ENCODE measurements at places on chromosomes 12 and 14.

DNA sequence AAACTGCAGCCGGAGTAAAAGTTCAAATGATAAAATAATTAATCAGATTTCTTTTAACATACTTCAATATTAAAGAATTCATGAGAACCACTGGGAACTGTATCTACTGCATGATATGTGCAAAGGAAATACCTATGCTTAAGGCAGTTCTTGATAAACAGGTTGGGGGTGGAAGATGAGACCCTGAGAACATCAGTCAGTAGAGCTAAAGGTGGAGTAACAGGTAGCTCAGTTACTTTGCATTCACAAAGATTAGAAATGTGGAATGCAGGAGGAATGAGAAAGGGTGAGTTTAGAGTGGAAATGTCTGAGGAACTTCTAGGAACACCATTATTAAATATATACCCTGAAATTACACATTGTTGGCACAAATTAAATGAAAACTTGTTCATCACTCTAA is 78.6 kb downstream of the COX16 start:
- no peak for DNase-seq

GRCh38 chr12:71441836-71442566 is 2.4 kb downstream of the LGR5 start:
- no peak for DNase-seq

GRCh38 chr12:18139989-18140596 is 50.1 kb upstream of the RERGL start:
- no peak for DNase-seq

- DNase-seq = no peak
Measured at GRCh38 chr12:24398605-24399004, 449.1 kb upstream of the SOX5 start.

- no peak for DNase-seq
Measured at GRCh38 chr12:120586206-120586605, 5.0 kb upstream of the POP5 start.

DNA sequence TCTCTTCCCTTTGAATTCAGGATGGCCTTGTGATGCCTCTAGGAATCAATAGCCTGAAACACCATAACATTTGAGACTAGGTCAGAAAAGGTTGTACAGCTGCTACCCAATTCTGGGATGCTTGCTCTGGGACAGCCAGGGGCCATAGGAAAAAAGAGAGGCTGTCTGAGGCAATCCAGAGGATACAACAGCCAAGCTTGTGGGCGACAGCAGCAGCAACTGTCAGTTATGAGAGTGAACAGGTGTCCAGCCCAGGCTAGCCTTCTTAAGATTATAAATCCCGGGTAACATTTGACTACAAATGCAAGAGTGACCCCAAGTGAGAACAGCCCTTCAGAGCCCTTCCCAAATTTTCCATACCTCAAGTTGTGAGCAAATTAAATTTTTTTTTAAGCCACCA is 11.1 kb downstream of the DCN start:
- DNase-seq = no peak

- DNase-seq = no peak
Measured at GRCh38 chr12:39032034-39032433, 126.6 kb upstream of the CPNE8 start.

DNA sequence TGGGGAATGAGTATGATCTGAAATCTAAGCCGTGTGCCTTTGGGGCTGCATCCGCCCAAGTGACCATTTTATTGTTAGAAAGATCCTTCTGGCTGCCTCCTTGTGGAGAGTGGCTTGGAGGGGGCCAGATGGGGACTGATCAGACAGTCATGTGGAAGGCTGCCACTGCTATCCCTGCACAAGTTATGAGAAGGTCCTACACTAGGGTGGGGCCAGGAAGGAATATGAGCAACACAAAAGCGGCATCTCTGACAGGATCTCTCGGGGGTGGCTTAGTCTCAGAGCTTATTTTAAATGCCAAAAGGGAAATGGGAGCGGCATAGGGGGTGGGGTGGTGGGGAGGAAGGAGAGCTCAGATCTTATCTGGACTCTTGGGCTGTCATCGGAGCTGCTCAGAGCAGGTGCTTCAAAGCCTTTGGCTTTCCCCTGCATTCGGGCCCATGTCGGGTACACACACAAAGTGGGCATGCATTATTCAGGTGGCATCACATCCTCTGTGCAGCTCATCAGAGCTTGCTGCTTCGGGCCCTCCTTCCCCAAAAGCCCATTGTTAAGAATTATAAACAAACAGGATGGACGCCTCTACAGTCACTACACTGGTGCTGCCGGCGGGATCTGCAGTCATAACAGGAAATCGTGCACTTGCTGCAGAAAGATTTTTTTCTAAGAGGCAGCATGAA is 805.4 kb downstream of the VRK1 start:
- DNase-seq = peak; percentile 90

GRCh38 chr12:105574056-105574715 is 243.7 kb downstream of the C12orf75 start:
- no peak for DNase-seq

- DNase-seq = no peak
Measured at GRCh38 chr14:24237463-24237955, 4.8 kb downstream of the GMPR2 start.

DNA sequence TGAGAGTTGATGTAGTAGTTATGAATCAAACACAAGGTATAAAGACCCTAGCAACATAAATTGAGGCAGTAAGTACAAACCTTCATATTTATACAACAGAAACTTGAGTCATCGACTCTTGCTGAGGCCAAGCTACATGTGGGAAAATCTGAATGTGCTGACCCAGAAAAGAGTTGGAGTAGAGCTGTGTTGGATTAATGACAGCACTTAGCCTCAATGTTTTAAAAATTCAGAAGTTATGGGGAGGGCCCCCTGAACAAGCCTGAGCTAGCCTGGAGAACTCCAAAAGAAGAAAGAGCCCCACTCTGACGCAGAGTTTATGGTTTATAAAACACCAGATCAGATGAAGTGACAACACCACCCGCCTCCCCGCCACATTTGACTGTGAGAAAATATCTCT is 100.0 kb downstream of the DUSP6 start:
- no peak for DNase-seq

GRCh38 chr12:70246580-70246979 is 3.3 kb downstream of the CNOT2 start:
- DNase-seq = no peak

DNA sequence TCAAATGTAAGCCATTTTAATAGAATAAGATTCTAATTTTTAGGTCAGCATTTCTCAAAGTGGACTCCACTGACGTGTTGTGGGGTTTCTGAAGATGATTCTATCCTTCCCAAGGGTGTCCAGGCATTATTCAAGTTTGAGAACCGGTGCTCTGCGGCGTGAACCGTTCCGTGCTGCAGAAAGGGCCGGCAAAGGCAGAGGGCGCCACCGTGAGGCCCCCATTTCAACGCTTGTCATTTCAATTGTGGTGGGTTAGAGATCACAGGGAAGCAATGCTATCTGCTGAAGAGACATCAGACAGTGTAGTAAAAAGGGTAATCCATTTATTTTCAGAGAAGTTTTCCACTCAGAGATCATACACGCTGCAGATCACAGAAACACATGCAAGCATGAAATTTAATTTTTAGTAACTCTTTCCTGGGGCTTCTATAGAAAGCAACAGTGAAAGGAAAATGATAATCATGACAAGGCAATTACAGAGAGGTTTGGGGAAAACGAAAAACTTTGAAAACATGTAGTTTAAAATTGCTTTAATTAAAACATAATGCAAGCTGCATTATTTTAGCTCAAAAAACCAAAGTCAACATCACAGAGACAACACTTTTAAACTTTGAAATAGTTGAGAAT is 201.7 kb downstream of the EXOC5 start:
- DNase-seq = no peak

GRCh38 chr12:6373022-6373787 is 2.2 kb downstream of the SCNN1A start:
- DNase-seq = no peak

- no peak for DNase-seq
Measured at GRCh38 chr14:43687921-43688320, 819.2 kb downstream of the FSCB start.

DNA sequence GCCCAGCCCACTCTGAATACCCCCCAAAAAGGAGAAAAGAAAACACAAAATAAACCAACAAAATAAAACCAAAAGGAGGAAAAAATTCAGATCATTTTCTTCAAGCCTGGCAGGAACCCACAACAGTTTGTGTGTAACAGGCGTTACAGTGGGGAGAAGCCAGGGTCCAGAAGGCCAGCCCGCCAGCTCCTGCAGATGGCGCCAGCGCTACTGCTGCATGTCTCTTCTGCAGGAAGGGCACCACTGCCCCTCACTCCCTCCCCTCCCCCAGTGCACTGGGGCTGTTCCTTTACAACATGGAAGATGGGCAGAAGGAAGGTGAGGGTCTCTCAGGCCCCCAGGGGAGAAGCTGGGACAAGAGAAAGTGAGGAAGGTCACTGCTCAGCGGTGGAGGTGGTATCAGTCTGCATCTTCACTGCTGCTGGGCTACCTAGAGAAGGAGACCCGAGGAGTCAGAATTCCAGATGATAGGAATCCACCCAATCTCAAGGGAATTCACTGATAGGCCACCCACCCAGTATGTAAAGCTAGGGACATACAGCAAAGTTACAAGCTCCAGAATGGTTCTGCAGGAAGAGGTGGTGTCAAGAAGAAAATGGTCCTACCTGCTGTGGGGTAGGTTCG is 2.3 kb upstream of the NOP2 start:
- no peak for DNase-seq

GRCh38 chr12:88793096-88793495 is 212.8 kb upstream of the KITLG start:
- no peak for DNase-seq

- no peak for DNase-seq
Measured at GRCh38 chr14:56122301-56122700, 4.1 kb downstream of the PELI2 start.

- DNase-seq = peak; percentile 56
Measured at GRCh38 chr14:21734457-21735074, 60.9 kb upstream of the OR4E1 start.

DNA sequence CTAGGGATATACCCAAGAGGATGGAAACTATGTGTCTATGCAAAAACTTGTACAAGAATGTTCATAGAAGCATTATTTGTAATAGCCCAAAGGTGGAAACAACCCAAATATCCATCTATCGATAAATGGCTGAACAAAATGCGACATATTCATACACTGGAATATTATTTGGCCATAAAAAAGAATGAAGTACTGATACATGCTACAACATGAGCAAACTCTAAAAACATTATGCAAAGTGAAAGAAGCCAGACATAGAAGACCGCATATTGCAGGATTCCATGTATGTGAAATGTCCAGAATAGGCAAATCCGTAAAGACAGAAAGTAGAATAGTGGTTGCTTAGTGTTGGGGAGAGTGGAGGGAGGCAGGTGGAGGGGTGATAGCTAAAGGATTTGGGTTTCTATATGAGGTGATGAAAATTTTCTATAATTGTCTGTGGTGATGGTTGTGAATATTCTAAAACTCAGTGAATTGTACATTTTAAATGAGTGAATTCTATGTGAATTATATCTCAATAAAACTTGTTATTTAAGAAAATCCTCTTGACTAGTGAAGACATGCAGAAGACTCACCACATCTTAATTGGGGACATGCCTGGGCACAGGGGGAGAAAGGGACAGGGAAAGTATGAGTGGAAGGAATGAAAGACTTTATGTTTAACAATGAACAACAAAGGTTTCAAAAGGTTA is 29.8 kb upstream of the SELPLG start:
- DNase-seq = no peak

GRCh38 chr12:55037351-55037987 is 17.7 kb downstream of the NEUROD4 start:
- DNase-seq = no peak

DNA sequence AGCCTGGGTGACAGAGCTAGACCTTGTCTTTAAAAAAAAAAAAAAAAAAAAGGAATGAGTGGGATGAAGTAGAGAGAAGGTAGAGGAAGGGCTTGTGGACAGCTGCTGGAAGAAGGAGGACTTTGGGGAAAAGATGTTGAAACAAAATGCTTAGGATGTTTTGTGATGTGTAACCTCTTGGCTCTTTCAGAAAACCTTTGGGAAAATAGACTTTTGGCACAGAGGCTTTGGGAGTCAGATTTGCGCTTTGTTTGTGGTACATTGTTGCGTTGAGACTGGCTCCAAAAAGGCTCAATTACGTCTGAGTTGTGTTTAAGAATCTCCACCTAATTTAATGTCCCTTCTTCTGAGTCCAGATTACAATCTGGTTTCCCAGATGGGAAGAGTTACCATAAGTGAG is 32.9 kb upstream of the SPTLC2 start:
- no peak for DNase-seq

DNA sequence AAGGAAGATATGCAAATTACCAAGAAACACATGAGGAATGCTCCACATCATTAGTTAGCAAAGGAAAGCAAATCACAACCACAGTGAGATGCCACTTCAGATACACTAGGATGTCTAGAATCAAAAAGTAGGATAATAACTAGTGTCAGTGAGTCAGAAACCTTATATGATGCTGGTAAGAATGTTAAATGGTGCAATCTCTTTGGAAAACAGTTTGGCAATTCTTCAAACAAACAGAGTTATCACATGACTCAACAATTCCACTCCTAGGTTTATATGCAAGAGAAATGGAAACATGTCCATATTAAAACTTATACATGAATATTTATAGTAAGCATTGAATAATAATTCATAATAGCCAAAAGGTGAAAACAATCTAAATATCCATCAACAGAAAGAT is 220.9 kb downstream of the FOXG1 start:
- DNase-seq = no peak

DNA sequence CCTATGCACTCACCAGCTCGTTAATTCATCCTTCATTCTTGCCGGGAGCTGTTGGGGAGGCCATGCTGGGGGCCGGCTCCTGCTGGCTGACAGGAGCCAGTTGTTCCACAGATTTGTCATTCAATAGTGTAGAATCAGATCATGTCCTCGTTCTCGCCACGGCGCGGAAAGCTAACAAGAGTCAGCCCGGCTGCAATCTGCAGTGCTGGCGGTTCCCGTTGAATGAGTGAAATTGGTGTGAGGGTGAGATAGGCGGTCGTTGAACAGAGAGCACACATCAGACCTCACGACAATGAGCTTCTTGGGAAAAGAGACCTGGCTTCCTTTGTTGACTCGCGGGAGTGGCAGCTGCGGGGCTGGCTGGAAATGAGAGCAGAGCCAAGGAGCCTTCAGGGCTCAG is 57.5 kb downstream of the KIF26A start:
- DNase-seq = no peak

DNA sequence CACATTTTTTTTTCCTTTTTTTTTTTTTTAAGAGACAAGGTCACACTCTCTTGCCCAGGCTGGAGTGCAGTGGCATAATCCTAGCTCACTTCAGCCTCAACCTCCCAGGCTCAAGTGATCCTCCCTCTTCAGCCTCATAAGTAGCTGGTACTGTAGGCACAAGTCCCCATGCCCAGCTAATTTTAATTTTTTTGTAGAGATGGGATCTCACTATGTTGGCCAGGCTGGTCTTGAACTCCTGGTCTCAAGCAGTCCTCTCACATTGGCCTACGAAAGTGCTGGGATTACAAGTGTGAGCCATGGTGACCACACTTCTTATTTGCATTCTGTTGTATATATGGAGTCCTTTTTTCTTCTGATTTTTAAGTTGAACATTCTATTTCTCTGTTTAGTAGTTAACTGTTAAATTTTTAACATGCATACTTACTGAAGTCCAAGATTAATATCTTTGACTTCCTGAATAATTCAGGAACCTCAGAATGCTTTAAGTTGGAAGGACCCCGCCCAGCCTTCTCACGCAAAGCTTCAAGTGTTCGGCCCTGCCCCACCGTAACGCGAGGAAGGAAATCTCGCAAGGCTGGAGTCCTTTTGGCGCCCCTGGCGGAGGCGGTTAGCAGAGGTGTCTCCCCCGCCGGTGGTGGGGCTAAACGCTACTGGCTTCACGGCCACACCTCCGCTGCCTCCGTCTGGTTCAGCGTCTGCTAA is 21.6 kb downstream of the SPATS2 start:
- DNase-seq = peak; percentile 42

Measured in central memory CD4-positive, alpha-beta T cell (primary cell).